ENCODE measurements at places on chromosomes 7 and 10.

DNA sequence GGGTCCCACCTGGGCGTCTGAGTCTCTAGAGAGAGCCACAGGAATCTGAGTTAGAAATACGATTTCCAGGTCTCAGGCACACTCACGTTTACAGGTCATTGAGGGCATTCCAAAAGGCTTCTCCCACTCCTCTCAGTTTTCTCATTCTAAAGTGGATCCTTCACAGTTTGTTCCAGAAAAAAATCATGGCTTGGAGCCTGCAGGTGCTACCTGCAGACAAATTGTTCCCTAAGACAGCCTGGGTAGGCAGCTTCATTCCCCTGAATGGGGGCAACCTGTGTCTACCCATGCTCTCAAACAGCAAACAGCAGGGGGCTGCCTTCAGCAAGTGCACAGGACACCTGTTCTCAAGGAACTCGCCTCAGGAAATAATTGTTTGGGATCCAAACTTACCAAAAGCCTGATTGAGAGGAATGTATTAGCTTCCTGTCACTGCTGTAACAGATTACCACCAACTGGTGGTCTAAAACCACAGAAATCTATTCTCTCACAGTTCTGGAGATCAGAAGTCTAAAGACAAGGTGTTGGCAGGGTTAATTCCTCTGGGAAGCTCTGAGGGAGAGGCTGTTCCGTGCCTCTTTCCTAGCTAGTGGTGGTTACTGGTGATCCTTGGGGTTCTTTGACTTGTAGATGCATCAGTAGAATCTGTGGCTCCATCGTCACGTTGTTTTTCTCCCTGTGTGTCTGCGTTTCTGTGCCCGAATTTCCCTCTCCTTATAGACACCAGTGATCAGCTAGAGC lies 117.2 kb downstream of the RAB11FIP2 start:
- DNase-seq = no peak

DNA sequence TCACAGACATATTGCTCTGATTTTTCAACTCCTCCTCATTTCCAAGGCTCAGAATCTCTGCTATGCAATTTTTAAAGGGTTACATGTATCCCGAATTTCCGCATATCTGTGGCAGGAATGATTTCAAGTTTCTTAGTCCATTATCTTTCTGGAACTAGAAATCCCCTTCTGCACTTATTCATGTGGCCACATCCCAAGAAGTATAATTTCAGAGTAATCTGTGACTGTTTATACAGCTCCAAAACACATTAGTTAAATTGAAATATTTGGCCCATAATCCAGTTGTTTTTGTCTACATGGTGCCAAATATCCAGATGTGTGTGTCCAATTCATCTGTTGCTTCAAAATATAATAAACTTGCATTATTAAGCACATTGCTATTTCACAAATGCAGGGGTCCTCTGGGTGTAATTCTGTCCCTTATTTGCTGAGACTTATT lies 271.2 kb downstream of the ARHGAP12 start:
- DNase-seq = no peak

DNA sequence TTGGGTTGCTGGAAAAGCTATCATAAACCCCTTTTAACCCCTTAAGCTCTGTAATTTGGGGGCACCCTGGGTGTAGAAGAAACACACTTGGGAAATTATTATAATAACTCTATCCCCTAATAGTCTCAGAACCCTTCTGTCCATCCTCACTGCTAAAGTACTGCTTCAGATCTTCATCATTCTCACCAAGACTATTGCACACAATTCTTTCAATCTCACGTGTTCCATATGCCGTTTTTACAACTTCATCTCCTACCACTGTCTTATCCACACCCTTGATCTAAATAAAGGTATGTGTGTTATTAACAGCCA lies 15.8 kb downstream of the ANKRD22 start:
- DNase-seq = no peak

GRCh38 chr10:47077941-47078340 lies 166.7 kb downstream of the PTPN20 start:
- no peak for DNase-seq

DNA sequence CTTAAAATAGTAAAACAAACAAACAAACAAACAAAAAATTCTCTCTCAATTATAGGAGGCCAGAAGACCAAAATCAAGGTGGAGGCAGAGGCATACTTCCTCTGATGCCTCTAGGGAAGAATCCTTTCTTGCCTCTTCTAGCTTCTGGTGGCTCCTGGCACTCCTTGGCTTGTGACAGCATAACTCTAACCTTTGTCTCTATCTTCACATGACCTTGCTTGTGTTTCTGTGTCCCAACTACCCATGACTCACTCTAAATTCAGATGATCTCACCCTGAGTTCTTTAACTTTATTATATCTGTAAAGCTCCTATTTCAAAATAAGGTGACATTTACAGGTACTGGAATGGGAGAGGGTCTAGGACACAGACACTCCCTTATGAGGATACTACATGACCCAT lies 88.3 kb upstream of the ANTXRL start:
- DNase-seq = no peak

All from central memory CD8-positive, alpha-beta T cell (primary cell).